ENCODE measurements at places on chromosomes 4 and X. TPM values are rescaled to one million over a fixed set of nuclear protein-coding genes. Genes with fewer than 3 reads are reported as not detected.

- H3K27ac ChIP-seq, result no peak overlapping the region
- DNase-seq, result no peak
- H3K4me3 ChIP-seq, result no peak overlapping the region
- H3K36me3 ChIP-seq, result no peaks in the 10 kb centered on the region
- no peaks in the 10 kb centered on the region for H3K27me3 ChIP-seq
- H3K4me1 ChIP-seq, result no peaks in the 10 kb centered on the region
Measured at GRCh38 chr4:32427566-32427965, 1707.4 kb downstream of the PCDH7 start.

DNA sequence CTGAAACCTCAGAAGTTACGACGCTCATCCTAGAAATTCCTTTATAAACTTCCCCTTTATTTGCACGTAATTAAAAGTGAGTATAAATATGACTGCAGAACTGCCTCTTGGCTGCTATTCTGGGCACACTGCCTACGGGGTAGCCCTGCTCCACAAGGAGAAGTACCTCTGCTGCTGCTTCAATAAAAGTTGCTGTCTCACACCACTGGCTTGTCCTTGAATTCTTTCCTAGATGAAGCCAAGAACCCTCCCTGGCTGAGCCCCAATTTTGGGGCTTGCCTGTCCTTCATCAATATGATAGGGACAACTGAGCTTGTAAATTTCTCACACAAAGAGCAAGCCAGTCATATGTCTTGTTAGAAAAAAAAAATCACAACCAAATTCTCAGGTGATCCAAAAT is 115.8 kb downstream of the VEGFC start:
- no peak for DNase-seq
- no peaks in the 10 kb centered on the region for H3K36me3 ChIP-seq
- H3K27ac ChIP-seq, result no peak overlapping the region

DNA sequence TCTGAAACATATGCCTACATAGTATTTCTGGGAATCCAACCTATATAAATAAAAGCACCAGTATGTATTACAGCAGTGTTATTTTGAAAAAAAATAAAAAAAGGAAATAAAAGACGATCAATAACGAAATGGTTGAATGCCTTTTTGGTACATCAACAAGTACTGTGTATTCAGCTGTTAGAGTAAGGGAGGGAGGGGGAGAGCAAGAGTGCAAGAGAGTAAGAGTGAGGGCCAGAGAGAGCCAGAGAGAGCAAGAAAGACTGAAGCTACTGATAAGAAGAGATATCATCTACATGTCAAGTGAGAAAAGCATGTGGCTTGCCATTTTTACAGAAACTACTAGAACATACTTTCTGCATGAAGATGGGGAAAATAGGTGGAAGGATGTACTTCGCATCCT is 1.8 kb downstream of the SPIN4 start:
- no peaks in the 10 kb centered on the region for H3K27me3 ChIP-seq
- no peaks in the 10 kb centered on the region for H3K36me3 ChIP-seq
- H3K4me1 ChIP-seq, result peaks cover 16% of the 10 kb centered on the region

Gene CENPVL3
- polyA plus RNA-seq, result not detected

Gene GPR34
- polyA plus RNA-seq, result 20.3 TPM

Gene BEX1
- polyA plus RNA-seq, result not detected

GRCh38 chr4:100778431-100778830 is 260.6 kb upstream of the EMCN start:
- peaks cover 7% of the 10 kb centered on the region for H3K4me1 ChIP-seq
- no peak for DNase-seq
- H3K27ac ChIP-seq, result peak overlapping the region; percentile 44
- no peaks in the 10 kb centered on the region for H3K27me3 ChIP-seq
- no peak overlapping the region for H3K4me3 ChIP-seq

- no peaks in the 10 kb centered on the region for H3K27me3 ChIP-seq
- H3K4me3 ChIP-seq, result no peak overlapping the region
- H3K4me1 ChIP-seq, result no peaks in the 10 kb centered on the region
- DNase-seq, result no peak
- H3K27ac ChIP-seq, result no peak overlapping the region
Measured at GRCh38 chr4:139726615-139727014, 61.0 kb downstream of the MGST2 start.

GRCh38 chrX:10756441-10756840 is 136.1 kb upstream of the MID1 start:
- DNase-seq, result no peak
- no peak overlapping the region for H3K4me3 ChIP-seq

- no peaks in the 10 kb centered on the region for H3K27me3 ChIP-seq
- H3K4me3 ChIP-seq, result no peak overlapping the region
- DNase-seq, result no peak
- no peaks in the 10 kb centered on the region for H3K4me1 ChIP-seq
- H3K36me3 ChIP-seq, result no peaks in the 10 kb centered on the region
Measured at GRCh38 chrX:22800806-22801205, 199.0 kb upstream of the DDX53 start.

Gene SYN1
- polyA plus RNA-seq, result 0.11 TPM

DNA sequence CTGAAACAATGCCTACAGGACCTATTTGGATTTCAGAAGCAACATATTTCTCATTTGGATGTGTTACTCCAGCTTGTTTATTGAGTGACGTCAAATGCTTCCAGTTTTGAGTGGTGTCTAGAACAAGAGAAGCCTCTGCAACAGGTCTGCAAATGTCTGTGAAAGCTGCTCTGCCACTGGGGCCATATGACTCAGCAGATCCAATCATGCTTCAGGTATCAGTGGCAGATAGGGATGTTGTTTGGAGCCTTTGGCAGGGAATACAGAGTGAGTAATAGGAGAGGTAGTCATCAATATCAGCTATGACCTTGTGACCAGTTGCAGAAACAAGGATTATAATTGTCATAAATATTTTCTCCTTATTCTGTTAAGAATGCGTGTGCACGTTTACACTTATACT is 141.1 kb upstream of the ZXDA start:
- no peak for DNase-seq
- no peak overlapping the region for H3K4me3 ChIP-seq
- no peaks in the 10 kb centered on the region for H3K36me3 ChIP-seq
- no peaks in the 10 kb centered on the region for H3K4me1 ChIP-seq
- no peak overlapping the region for H3K27ac ChIP-seq
- no peaks in the 10 kb centered on the region for H3K27me3 ChIP-seq

Gene FABP2
- not detected for polyA plus RNA-seq

GRCh38 chrX:40004246-40004535 is 93.6 kb downstream of the BCOR start:
- no peak for DNase-seq
- peaks cover 34% of the 10 kb centered on the region for H3K27me3 ChIP-seq
- H3K4me1 ChIP-seq, result peaks cover 33% of the 10 kb centered on the region
- H3K36me3 ChIP-seq, result no peaks in the 10 kb centered on the region
- H3K4me3 ChIP-seq, result no peak overlapping the region
- H3K27ac ChIP-seq, result no peak overlapping the region
